ENCODE measurements at places on chromosomes 5 and 9.

- no peak for DNase-seq
Observed at GRCh38 chr5:168897387-168898122, 318.4 kb upstream of the PANK3 start.

- DNase-seq = no peak
Observed at GRCh38 chr5:32339198-32339597, 26.5 kb upstream of the MTMR12 start.

- DNase-seq = no peak
Observed at GRCh38 chr9:36080519-36080918, 43.8 kb downstream of the RECK start.

GRCh38 chr5:167793700-167794099 lies 497.7 kb upstream of the WWC1 start:
- no peak for DNase-seq

GRCh38 chr9:126482361-126483044 lies 131.2 kb upstream of the LMX1B start:
- no peak for DNase-seq

DNA sequence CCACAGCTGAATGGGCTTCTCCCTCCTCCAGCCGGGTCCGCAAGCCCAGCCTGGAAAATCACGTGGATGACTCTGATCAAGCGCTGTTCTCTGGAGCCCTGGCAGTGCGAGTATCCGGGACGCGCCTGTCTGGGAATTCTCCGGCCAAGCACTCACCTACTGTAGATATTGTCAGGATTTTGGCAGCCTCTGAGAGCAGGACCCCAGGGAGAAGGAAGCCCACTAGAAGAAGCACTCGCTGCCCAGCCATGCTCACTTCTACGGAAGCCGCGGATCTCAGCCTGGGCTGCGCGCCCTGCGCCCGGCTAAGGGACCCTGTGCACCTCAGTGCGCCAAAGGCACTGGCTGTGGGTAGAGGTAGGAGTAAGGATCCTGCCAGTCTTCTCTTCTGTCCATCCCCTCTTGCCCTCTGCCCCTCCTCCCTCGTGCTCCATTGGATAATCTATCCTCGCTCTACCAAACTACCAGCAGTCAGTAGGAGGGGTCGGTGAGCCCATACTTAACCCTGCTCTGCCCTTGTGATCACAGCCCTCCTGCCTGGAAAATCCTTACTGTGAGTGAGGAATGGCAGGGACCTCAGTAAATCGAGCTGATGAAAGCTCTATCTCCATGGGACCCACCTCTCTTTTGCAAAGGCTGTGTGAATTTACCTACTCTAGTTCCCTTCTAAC lies at the start of gene UGT3A2:
UGT3A2 (minus strand) TSS at position 343 of the 671 bp plus-strand sequence; CDS start at position 250, 93 bp downstream.
- no peak for DNase-seq

DNA sequence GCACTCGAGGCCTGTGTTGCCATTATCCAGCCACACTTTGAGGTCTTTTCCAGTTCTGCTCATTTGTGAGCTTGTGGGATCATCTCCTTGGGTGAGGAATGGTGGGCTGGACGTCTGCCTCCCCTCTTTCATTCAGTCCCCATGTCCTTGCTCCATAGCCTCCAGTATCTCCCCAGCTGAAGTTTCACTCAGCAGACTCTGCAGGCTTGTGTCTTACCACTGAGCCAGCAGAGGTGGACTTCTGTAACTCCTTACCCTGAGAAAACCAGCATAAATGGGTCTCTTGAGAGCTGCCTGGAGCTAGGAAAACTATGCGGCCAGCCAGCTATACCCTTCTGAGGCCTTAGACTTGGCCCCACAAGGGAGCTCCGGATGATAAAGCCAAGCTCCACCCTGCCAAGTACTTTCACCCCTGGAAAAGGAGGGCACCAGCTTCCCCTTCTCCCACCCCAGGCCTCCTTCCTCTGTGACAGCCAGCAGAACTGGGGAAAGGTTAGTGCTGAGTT lies 12.2 kb downstream of the IRF1 start:
- DNase-seq = no peak

DNA sequence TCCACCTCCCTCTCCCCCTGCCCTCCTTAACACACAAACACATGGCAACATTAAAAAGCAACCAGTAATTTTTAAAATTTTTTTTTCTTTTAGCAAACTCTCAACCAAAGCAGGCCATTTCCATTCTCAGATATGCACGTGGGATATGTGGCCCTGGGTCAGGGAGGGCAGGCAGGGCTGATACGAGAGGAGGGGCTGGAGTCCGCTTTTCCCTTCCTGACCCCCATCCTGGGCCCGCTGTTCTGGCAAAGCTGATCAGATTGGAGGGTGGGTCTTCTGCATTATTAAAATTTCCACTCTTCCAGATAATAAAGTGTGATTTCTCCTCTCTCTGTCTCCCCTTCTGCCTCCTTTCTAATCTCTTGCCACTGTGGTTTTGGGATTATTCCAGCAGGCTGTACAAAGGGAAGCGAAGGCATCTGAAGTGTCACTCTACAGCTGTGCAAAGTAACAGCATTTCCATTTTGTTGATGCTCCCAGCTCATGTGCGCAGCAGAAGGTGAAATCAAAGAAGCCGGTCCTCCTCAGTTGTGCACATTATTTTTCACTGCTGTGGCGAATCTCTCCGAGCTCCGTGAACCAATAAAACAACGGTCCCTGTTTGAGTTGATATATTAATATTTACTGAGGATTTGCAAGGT lies 12.0 kb downstream of the IRX1 start:
- no peak for DNase-seq

- DNase-seq = no peak
Observed at GRCh38 chr5:171913987-171914273, 92.5 kb downstream of the FBXW11 start.

DNA sequence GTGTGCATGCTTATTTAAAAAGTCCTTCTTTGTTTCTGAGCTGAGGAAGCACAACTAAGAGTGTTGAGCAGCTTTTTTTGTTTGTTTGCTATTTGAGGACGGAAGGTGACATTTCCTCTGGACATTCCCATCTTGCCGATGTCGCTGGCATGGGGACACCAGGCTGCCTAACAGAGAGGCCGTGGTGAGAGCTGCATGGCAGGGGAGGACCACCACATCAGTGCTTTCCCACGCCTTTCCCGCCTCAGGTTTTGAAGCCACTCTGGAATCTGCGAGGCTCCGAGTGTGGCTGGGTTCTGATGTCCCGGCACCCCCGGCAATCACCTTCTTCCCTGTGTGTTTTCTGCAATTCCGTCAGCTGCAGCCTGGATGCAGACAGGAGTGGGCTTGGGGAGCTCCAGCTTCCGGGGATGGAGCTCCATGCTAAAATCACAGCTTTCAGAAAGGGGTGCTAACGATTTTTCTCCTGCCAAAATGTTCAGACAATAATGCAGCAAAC lies 259.8 kb upstream of the IRX4 start:
- DNase-seq = no peak

- DNase-seq = no peak
Observed at GRCh38 chr5:133460172-133460758, 152.1 kb downstream of the FSTL4 start.

- no peak for DNase-seq
Observed at GRCh38 chr5:10862085-10862484, 101.1 kb upstream of the DAP start.

Measured in GM12864 (cell line).